ENCODE measurements at places on chromosomes 16 and 17.
A peak's percentile ranks its signal among the peaks of the same experiment; 100 is the strongest.

GRCh38 chr17:70423562-70423961 lies 254.2 kb downstream of the KCNJ2 start:
- DNase-seq: peak; percentile 9

- DNase-seq: no peak
These were observed 219.3 kb upstream of the GSE1 start for GRCh38 chr16:85393674-85394451.

DNA sequence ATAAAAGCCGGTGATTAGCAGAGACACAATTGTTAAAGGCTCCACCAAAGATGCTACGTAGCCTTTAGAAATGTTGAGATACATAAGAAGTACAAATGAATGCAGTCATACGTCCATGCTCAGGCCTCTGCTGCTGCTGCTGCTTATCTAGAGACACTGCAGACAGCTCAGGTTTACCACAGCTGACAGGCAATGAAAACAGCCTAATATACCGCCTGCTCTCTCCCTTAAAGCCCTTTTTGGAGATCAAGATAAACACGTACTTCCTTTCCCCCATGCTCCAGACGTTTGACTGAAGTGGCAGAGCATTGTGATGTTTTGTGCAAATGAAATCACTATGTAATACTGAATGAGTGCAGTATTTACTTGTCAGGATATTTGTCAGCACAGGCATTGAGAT lies 185.3 kb downstream of the AATF start:
- DNase-seq: no peak

- DNase-seq: no peak
These were observed 128.6 kb downstream of the SOX9 start for GRCh38 chr17:72249441-72249840.

- DNase-seq: no peak
These were observed 219.2 kb upstream of the RBFOX1 start for GRCh38 chr16:7113395-7113794.

Measured in MV-4-11 (cell line).